GM12865 (cell line): ENCODE measurements at places on chromosomes 7 and 10.

GRCh38 chr7:117297606-117298005, 25.3 kb downstream of the WNT2 start:
- no peak for DNase-seq

DNA sequence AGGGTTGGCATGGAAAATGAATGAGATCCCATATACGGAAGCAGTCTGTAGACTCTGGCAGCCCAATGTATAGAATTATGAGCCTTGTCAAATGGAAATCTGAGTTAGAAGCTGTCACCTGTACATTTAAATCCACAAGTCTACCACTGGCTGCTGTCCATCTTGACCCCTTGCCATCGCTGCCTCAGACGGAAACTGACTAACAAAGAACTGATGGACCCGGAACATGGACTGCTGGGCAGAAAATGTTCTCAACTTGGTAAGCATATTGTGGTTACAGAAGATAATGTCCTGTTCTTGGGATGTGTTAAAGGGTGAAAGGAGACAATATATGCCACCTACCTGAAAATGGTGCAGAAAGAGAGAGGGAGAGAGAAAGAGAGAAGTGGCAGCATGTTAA, 37.5 kb downstream of the PARP12 start:
- no peak for DNase-seq

DNA sequence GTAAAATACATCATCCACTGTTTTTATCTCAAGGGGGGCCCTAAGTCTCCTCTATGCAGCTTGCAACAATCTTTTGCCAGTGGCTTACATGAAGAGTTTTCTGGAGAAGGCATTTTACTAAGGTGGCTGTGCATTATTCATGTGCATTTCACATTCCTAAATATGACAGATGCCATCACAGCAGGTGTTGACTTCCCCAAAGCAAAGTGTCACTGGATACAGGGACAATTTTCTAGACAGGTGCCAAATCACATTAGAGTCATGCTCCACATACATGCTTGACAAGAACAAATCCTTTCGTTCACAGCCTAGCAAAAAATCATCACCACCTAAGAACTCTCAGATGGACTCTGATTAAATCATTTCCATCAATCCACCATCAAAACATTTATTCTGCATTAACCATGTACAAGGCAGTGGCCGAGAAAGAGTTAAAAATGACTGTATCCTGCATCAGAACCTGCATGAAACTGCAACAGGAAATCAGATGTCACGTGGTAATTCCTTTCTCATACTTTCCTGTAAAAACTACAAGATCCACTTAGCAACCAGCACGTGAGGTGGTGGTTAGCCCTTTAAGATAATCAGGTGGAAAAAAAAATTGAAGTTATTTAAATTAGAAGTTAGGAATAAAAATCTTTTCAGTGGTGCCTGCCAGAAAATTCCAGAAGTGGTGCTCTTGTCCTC, 88.2 kb upstream of the AFAP1L2 start:
- DNase-seq, result peak; percentile 45

- DNase-seq, result no peak
Observed at GRCh38 chr10:80170641-80171040, 34.7 kb downstream of the ANXA11 start.

GRCh38 chr7:36994456-36995112, 270.3 kb upstream of the AOAH start:
- DNase-seq, result no peak

- DNase-seq, result no peak
Observed at GRCh38 chr7:3020416-3020815, 23.3 kb downstream of the CARD11 start.

GRCh38 chr10:88193018-88193417, 329.6 kb downstream of the PTEN start:
- no peak for DNase-seq

- no peak for DNase-seq
Observed at GRCh38 chr7:123692471-123692877, 36.8 kb downstream of the LMOD2 start.

GRCh38 chr7:76424413-76425111, at the start of gene ZP3:
Gene ZP3, plus strand, starts transcription at chr7:76424950. Its CDS starts 15 bp downstream, at chr7:76424965.
- peak; percentile 87 for DNase-seq

DNA sequence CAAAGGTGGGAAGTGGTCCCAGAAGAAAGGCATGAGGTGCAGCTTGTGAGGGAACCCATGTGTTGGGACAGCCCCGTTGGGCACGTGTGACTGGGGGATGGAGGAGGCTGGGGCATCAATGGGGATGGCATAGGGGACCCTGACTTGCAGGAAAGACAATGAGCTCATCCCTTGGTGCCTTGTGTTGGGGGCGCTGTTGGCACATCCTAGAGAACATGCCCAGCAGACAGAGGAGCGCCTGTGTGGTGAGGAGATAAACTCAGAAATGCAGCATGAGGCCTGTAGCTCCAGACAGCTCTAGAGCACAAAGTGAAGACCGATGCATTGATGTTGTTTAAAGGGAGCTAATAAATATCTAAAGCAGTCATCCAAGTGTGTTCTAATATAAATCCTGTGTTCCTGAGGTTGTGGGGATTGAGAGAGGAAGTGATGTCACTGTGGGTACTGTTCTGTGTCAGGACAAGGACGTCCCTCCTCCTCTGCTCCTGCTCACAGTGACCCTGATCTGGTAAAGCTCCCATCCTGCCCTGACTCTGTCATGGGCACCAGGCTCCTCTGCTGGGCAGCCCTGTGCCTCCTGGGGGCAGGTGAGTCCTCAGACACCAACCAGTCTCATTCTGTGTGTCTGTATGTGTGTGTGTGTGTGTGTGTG, 126.1 kb upstream of the PRSS58 start:
- DNase-seq, result no peak

DNA sequence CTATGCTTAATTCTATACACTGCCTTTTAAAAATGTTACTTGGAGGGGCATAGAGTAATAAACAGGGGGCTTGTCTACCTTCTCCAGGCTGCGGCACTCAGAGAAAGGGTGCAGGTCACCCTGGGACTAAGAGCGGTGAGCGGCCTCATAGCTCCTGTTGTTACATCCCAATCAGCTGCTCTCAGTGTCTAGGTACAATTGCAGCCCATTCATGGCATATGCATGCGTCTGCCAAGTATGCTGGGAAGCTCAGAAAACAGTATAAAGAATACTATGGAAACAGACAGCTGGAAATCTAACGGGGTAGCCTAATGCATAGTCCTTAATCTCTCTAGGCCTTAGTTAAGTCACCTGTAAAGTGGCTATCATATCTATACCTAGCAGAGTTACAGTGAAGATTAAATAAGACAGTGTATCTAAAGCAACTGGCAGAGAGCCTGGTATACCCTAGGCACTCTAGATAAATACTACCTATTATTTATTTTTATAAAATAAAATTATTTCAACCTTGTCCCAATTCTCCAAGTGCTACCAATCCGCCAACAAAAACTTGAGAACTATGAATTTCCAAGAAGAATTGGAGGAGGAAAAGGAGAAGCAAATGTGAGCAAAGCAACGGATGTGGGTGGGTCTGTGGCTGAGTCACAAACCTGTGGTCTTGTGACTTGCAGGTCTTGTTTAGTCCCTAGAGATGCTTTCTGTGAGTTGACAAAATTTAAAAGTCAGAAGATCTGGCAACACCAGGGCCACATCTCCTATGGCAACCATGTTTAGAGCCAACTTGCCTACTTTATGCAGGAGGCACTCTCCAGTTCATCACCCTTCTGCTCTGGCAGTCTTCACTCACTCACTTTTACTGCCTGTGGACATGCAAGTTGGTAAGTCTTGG, 183.0 kb downstream of the RAPGEF5 start:
- DNase-seq, result peak; percentile 70

- DNase-seq, result no peak
Observed at GRCh38 chr10:6034371-6034770, 27.8 kb downstream of the IL2RA start.
